T-helper 22 cell (primary cell): ENCODE measurements at places on chromosomes 2 and 18.
A peak's percentile ranks its signal among the peaks of the same experiment; 100 is the strongest.

DNA sequence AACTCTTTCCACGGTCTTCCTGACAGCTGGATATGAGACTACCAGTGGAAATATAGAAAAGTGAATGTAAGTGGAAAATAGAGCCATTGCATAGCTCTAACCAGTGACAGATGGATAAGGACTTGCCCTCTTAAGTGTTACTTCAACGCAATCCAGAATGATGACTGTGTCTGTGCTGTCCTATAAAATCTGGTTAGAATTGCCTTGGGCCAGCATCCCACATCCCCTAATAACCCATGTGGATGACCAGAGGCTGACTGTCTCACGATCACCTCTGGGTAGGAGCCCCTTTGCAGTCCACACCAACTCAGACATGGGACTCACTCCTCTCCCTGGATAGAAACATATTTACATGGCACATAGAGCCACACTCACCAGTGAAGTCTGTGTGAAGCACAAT, 186.6 kb downstream of the C1D start:
- no peak for DNase-seq

DNA sequence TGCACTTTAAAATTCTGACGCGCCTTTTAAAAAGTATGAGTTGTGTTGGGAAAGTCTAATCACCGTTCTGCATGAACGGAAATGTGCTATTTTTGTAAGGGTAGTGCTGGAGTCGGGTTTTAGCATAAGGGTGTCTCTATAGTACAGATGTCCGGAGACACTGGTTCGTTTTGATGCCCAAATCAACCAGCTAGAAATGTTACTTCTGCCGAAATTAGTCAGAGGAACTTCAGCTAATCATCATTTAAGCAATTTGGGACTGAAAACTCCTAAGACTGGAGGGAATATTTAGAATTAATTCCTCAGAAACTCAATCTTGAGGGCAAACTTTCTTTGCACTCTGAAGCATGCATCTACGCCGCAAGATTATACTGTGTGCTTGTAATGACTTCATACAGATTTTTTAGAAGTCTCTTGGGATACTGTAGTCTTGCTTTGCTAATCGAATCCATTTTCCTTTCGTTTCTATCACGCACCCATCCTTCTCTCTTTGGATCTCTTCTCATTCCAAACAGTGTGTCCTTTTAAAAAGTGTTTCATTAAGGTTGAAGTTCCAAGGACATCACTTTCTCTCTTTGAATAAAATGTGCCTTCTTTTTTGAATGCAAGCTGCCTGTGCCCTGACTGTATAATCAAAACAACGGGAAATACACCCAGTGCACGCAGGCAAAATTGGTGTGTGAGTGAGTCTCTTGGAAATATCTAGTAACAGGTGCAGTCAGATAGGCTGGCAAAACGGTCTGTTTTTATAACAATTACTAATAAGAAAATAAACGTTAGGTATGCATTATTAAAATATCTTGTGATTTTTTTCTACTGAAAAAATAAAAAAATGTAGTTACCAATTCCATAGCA, 270.9 kb upstream of the TCF4 start:
- DNase-seq: no peak

- DNase-seq: no peak
Observed at GRCh38 chr2:229044581-229044980, 226.5 kb downstream of the PID1 start.

DNA sequence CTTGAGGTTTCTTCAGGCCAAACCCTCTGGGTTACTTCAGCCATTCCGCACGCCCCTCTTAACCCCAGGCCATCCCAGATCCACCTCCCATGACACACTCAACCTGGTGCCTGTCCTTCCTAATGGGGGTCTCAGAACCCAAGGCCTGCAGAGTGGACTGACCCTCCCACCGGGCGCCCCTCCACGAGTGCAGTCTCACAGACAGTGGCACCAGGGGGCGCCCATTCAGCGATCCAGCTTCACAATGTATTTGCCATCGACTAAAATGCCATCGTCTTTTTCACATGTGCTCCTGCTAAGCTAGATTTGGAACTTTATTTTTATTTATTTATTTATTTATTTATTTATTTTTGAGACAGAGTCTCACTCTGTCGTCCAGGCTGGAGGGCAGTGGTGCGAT, 38.5 kb downstream of the INPP5D start:
- DNase-seq: no peak

GRCh38 chr2:19810148-19810547, 91.6 kb downstream of the TTC32 start:
- DNase-seq: no peak

DNA sequence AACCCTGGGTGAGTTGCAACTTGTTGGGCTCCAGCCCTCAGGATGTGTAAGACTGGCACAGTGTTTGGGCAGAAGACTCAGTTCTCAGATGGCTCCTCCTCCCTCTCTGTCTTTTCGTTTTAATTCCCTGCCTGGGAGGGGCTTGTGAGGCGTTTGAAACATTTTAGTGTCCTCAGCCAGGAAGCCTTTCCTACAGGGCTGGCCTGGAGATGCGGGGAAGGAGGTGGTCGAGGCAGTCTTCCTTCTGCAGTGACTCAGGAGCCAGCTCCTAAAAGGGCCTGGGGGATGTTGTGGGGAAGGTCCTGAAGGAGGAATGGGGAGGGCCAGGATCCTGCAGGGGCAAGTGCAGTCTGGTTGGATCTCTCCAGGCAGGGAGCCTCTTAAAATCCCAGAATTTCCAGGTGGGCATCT, 22.1 kb upstream of the IGFBP5 start:
- no peak for DNase-seq

DNA sequence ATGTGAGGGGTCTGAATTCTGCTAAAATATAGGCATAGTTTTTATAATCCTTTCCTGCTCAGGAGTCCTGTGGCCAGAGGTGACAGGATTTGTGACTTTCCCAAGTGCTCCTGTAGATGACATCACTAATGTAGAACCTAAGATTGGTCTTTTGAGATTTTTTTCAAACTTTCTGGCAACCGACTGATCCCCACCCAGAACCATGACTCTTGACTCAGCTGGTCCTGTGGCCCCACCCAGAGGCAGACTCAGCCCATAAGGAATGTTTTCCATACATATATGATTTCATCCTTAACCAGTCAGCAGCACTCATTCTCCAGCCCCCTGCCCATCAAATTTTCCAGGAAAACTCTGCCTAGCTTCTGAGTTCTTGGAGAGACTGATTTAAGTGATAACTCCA, 46.8 kb downstream of the COMMD1 start:
- no peak for DNase-seq

DNA sequence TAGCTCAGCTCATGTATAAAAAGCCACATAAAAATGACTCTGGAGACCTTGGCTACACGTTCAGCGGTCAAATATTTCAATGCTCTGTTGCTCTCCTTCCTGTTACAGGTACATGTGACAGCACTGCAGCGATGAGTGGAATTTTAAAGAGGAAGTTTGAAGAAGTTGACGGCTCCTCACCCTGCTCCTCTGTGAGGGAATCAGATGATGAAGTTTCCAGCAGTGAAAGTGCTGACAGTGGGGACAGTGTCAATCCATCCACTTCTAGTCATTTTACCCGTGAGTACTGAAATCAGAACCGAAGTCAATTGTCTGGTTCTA, 125.4 kb downstream of the CSRNP3 start:
- DNase-seq: no peak

GRCh38 chr2:115165529-115166109, 723.2 kb downstream of the DPP10 start:
- no peak for DNase-seq

GRCh38 chr2:187316040-187316439, 132.0 kb downstream of the CALCRL start:
- no peak for DNase-seq

GRCh38 chr2:230824406-230824978, 40.2 kb upstream of the ITM2C start:
- no peak for DNase-seq

DNA sequence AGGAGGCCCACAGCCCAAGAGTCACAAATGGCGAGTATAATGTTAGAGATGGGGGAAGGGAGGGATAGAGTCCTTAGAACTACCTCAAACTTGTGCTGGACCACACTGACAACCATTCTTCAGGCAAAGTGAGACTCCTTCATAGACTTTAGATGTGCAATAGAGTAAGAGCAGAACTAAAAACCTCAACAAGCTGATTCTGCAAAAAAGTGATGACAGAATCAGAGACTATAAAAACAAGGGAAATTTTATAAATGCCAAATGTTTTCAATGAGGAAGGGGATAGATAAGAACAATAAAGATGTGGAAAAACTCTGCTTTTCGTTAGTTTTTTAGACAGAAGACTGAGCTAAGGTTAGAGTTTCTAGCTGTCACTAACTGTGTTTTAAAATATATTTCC, 17.7 kb downstream of the SMC6 start:
- DNase-seq: no peak

- no peak for DNase-seq
Observed at GRCh38 chr18:33212363-33212762, 228.2 kb downstream of the CCDC178 start.

DNA sequence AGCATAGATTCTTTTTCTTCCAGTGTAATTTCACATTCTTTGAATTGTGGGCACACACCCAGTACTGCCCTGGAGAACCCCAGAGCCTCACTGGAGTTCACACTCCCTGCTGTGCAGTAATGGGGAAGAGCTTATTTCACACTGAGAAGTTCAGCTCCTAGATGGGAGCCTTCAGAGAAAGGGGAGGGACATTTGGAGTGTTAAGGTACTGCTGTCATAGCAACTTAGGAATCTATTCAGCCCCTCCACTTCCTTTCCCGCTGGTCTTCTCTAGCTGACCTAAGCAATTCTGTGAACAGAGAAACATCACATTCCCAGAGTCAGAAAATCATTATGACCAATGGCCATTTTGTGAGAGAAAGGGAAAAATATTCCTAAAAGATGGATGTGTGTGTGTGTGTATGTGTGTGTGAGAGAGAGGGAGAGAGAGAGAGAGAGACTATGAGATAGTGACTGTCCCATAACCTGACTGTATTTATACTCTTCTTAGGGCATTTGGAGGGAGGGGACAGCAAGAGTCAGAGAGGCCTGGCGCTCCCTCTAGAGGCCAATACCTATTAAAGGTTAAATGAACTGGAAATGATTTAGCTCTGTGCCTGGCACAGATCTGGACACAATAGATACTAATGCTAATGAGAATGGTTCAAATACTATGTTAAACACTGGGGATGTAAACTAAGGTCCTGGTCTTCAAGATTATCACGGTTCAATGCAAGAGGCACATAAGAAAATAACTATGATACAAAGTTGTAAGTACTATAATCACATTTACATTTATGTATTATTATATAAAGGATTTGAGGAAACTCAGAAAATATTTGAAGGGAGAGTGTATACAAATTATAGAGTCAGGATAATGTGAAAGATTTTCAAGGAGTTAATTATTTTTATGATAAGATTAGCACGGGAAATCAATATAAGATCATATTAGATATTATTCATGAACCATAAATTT, 41.5 kb upstream of the RPE start:
- DNase-seq: no peak

DNA sequence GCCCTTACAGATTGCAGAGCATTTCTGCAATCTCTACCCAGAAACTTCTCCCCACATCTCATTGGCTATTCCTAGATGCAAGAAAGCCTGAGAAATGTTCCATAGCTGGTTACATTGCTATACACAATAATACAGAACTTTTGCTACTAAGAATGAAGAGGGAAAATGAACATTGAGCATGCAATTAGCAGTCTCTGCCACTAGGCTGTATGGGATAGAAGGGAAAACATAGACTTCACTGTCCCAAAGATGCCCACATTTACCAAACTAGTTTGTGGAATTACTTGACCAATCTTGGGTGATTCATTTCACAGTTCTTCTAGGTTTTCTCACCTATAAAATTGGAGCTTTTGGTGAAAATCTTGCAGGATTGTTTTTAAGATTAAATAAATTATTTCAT, 265.7 kb upstream of the NT5C1B start:
- DNase-seq: no peak

GRCh38 chr18:25181581-25181980, 170.4 kb downstream of the ZNF521 start:
- no peak for DNase-seq

DNA sequence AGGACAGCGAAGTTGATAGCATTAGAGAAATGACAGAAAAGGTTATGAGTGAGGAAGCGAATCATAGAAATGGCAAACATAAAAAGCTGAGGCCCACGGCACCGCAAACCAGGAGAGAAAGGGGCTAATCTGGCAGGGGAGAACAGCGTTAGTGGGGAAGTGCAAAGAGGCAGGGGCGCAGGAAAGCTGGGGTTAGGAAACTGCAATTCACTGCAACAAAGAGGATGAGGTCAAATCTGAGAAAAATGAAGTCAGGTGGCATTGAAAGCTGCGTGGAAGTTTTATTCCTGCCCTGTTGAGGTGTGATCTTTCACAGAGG, 653 bp upstream of the ABI2 start:
- DNase-seq: no peak

- DNase-seq: peak; percentile 29
Observed at GRCh38 chr2:91477731-91478672, 2786.5 kb downstream of the RPIA start.

DNA sequence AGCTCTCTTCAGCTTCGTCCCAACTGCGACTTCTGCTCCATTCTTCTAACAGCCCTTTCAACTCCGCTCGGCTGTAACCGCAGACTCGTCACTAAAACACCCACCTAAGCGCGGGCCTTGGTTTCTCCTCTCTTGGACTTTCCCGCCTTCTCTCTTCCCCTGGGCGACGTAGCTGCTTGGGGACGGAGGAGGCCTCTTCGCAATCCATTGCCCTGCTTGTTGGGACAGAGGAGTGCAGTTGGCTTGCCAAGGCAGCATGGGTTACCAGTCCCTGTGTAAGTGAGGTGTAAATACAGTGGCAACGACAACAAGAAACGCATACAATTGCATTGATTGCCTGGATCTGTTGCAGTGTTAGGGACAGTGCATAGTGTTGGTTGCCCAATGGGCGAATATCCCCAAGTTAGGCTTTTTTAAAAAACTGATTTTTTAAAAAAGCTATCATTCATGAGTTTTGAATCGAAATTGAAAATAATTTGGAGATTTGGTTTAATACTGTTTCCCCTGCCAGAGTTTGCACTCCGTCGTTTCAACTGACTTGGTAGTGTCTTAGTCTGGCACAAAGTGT, 484 bp upstream of the DARS1 start:
- DNase-seq: no peak

GRCh38 chr2:217162533-217162932, 302.7 kb upstream of the TNP1 start:
- no peak for DNase-seq

DNA sequence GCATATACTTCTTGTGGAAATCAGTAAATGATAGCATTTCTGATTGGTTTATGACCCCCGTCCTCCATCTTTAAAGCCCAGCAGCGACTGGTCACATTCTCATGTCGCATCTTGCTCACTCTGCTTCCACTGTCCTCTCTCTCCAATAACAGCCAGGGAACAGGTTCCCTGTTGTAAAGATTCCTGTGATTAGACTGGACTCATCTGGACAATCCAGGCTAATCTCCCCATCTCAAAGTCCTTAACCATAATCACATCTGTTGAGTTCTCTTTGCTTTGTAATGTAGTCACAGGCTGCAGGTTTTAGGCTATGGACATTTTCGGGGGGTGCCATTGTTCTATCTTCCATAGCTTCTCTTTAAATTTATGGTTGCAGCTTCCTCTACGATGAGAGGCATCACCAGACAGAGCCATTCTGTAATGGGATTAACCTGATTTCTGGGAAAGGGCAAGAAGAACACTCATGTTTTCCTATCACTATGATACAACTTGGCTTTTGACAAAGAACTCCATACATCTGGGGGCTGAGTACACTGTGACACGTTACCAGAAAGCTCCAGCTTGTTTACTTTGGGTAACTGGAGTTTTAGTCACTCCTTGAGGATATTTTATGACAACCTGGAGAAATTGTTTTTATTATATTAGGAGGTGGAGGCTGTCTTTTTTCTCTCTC, 159.0 kb downstream of the NYAP2 start:
- no peak for DNase-seq
